ENCODE measurements at places on chromosomes 1 and 21. TPM values are rescaled to one million over a fixed set of nuclear protein-coding genes. Genes with fewer than 3 reads are reported as not detected.

NPR1 gene
- 57.7 TPM for polyA plus RNA-seq

MAP3K21 gene
- polyA plus RNA-seq: 3.2 TPM

DNA sequence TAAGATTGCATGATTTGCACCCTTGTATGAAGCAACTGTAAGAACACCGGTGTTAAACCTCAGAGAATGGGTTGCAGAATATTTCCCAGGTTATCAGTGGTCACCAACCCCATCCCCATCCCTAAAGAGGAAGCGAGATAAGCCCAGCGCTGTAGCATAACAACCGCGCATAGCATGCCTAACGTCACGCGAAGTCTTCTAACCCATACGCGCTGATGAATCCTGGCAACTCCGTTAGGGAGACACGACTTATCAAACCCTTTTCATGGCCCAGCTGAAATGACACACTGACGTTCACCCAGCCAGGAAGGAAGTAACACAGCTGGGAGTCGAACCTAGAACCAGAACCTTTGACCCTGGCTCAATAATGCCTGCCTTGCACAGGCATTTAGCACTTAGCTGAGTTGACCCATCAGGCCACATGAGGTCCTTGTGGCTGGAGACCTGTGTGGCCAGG lies 24.2 kb downstream of the TMEM51 start:
- peak; percentile 49 for DNase-seq

DNA sequence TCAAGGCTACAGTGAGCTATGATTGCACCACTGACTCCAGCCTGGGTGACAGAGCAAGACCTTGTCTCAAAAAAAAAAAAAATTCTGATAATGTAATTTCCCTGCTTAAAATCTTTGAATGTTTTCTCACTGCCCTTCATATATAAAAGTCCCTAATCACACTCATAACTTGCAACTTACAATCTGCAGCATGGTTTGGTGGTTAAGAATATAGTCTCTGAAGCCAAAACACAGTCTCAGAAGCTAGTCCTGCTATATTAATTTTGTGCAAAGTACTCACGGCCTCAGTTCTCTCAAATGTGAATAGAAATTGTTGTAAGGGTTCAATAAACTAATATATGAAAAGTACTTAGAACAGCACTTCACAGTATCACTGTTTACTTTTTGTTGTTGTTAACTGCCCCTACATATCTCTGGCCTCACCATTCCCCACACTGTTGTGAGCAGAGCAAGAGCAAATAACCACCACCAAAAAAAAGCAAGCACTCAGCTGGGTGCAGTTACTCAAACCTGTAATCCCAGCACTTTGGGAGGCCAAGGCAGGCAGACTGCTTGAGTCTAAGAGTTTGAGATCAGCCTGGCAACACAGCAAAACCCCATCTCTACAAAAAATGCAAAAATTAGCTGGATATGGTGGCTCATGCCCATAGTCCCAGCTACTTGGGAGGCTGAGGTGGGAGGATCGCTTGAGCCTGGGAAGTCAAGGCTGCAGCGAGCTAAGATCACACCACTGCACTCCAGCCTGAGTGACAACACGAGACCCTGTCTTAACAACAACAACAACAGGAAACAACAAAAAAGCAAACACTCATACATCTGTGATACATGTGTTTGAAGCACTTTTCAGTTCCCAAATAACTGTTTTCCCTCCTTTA lies 22.4 kb downstream of the ASH1L start:
- DNase-seq: no peak

DNA sequence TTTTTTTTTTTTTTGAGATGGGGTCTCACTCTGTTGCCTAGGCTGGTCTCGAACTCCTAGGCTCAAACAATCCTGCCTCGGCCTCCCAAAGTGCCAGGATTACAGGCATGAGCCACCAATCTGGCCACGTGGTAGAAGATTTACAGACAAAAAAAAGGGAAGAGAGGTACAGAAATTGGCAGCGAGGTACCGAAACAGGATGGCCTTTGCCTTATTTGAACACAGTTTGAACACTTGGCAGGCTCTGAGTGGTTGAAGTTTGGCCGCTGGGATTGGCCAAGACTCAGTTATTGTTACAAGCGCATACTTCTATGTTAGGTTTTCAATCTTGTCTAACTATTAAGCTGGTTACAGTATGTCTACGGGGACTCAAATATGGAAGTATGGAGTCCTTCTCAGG lies 6.2 kb upstream of the AADACL4 start:
- no peak for DNase-seq

GRCh38 chr1:15882665-15883064 lies 35.2 kb downstream of the SPEN start:
- no peak for DNase-seq

DNA sequence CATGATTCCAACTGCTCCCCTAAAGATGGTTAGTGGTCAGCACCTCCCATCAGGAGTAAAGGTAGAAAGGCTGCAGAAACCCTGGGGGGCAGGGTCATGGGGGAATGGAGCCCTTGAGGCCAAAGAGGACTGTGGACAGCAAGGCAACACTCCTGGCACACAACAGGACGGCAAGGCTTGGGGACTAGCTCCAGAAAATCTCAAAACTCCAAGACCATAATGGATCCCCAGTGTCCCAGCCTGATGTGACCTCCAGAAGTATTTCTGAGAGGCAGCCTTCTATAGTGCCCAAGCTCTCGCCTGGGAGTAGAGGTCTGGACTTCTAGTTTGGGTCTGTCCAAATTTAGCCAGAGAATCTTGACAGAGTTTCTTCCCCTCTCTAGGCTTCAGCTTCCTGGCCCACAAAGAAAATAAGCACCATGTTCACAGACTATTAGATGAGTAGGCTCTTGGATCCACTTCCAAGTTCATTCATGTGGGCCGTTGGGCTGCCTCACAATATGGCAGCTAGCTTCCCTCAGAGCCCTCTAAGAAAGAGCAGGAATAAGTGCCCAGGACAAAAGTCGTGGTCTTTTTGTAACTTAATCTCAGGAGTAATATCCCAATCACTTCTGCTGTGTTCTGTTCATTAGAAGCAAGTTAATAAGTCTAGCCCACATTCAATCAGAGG lies 6.9 kb downstream of the CD2 start:
- no peak for DNase-seq
